ENCODE measurements at places on chromosomes 7 and 10.

DNA sequence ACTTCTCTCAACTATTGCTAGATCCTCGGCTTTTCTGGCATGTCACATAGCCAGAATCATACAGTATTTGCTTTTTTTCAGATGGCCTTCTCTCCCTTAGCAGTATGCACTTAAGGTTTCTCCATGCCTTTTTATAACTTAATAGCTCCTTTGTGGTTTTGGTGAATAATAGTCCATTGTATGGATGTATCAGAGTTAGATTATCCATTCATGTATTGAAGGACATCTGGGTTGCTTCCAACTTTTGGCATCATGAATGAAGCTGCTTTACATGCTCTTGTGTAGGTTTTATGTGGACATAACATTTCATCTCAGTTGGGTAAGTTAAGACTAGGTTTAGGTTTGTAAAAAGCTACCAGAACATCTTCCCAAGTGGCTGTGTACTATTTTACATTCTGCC is 4.6 kb downstream of the ATP5F1C start:
- DNase-seq = no peak

DNA sequence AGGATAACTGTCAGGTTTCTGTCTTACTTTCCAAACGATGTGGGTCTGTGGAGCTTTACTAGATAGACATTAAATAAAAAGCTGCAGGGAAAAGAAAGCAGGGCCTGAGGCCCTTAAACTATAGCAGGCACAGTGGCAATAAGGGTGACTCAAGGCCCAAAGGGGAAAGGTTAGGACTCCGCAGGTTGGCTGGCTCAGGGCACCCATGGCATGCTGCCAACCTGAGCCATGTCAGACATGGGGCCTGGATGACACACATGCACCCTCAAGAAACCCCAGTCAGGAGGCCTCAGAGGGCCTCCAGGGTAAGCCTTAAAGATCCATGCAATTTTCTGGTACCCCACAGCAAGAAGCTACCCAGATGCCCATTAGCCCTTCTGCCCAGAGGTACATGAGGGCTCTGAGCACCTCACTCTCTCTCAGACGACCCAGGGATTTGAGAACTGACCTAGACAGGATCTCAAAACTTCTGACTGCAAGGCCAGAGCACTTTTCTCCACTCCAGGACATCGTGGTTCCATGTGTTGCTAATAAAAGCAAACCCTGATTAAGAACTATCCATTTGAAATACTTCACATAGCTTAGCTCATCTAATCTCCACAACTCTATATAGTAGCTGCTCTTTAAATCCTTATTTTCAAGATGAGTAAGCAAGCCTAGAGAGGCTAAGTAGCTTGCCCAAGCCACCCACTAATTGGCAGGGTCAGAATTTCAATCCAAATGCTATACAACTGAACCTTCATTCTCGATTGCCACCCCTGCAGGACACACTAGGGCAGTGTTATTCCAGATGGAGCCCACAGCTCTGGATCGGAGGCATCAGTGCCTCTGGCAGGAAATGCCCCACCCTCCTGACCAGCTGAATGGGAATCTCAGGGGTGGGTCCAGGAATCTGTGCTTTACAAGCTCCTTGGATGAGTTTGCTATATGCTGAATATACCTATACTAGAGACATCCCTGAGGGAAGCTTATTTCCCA is 132.5 kb upstream of the EFCAB10 start:
- no peak for DNase-seq

GRCh38 chr7:110835218-110835617 is 255.7 kb upstream of the LRRN3 start:
- no peak for DNase-seq

GRCh38 chr10:24483701-24484100 is 240.0 kb downstream of the ARHGAP21 start:
- peak; percentile 28 for DNase-seq

GRCh38 chr7:132601783-132602182 is 25.5 kb upstream of the PLXNA4 start:
- no peak for DNase-seq

GRCh38 chr10:95759233-95759826 is 3.4 kb downstream of the ENTPD1 start:
- no peak for DNase-seq

DNA sequence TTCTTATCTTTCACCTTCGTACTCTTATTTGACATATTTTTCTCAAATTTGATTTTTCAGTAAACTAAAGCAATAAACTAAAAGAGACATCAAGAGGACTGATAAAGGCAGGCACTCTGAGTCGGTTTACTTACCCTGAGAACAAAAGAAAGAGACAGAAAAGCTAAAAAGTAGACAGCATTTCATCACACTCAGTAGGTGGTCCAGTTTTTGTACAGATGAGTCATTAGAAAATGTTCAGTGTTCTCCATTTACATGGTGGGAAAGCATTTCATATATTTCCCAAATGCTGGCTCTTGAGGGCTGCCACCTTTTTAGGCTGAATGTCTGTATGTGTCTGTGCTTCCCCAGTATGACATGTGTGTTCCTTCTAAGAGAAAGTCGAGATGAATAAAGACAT is 52.7 kb downstream of the NHLRC2 start:
- DNase-seq = peak; percentile 29

DNA sequence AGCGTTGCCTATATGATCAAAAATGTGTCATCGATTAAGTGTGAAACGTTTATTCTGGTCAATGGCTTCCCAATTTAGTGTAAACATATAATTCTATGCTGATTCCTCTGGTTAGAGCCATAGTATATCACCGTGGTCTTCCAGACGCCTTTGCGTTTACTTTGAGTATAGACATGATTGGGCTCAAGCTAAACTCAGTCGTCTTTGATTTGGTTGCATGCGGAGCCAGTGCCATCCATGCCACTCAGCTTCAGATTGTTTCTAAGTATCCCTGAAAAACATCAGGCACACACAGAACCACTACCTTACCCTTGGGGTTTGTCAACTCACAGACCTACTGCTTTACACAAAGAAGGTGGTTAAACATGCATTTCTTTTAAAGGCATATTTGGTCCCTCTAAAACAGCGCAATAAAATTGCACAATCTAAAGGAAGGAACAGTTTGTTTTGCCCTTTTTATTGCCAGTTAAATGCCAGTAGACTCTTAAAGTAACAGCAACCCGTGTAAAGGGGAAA is 273.6 kb upstream of the KLF6 start:
- no peak for DNase-seq

- DNase-seq = peak; percentile 62
Measured at GRCh38 chr7:117202511-117202910, 120.3 kb downstream of the WNT2 start.

DNA sequence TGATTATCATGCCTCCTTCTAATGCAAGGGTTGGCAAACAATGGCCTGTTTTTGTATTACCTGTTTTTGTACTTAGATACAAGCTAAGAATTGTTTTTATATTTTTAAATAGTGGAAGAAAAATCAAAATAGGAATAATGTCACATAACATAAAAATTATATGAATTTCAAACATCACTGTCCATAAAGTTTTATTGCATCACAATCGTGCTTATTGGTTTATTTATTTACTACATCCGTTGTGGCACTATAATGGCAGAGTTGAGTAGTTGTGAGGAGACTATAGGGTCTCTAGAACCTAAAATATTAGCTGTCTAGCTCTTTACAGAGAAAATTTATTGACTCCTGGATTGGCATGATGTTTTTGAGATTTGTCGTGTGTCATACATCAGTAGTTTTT is 4.1 kb downstream of the KIF20B start:
- no peak for DNase-seq

DNA sequence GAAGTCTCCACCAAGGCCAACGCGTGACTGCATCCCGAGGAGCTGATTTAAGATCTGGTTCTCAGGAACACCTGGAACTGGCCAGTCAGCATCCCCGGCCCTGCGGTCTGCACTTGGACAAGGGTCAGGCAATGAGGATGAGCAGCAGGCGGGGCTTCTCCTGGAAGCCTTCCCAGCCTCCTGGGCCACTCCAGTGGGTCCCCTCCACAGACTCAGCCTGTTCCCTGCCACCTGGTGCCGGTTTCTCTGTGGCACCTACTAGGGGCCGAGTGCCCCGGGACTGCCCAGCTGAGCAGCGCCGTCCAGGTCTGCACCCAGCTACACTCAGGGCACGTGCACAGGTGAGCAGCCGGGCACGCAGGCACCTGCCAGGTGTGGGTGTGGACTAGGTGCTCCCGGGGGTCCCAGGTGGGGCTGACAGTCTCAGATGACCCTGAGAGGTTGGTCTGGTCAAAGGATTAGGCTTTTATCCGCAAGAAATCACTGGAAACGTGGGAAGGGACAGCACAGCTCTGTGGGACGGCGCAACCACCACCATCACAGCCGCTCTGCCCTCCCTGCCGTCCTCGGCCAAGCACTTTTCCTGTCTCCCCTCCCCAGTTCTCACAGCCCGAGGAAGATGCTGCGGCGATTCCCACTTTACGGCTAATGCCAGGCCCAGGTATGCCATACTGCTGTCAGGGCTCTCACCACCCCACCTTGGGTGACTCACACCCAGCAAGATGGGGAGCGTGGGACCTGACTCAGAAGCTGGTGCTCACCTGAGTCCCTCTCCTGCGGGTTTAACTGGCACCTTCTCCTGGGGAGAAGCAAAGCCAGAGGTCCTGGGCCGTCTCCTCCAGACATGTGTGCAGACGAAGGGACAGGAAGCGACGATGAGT is 166.0 kb downstream of the RNF216 start:
- DNase-seq = no peak

GRCh38 chr10:110919971-110920881 is 822 bp downstream of the SHOC2 start:
- peak; percentile 17 for DNase-seq

DNA sequence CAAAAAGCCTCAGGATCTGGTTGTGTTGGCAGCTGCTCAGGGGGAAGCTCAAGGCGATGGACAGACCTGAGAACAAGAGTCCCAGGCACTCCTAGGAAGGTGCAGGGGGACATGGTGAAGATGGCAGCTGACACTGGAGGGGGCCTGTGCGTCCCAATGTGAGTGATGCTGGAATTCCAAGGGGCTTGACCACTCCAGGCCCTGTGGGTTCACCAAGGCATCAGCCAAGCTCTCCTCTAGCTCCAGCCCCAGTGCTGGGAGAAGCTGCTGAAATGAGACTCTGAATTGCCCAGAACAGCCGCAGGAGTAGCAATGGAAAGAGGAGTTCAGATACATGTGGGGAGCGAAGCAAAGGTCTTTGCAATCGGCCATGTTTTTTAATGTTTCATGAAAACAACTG is 16.0 kb downstream of the UPP1 start:
- DNase-seq = no peak

GRCh38 chr7:105996860-105997737 is 34.0 kb downstream of the CDHR3 start:
- DNase-seq = no peak

DNA sequence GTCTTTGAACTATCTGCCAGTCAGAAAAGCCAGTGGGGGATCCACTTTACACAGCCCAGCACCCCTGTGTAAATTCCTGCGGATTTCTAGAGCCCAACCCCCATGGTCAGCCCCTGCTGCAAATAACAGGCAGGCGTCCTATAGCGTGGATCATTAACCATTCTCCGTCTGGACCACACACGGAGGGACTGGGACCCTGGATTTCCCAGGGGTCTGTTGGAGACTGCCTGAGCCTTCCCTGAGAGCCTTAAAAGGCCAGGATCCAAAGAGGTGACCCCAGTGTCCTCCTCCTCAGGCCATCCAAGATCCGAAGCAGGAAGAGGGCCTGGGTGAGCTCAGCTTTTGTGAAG is 11.2 kb upstream of the GRID1 start:
- DNase-seq = no peak

DNA sequence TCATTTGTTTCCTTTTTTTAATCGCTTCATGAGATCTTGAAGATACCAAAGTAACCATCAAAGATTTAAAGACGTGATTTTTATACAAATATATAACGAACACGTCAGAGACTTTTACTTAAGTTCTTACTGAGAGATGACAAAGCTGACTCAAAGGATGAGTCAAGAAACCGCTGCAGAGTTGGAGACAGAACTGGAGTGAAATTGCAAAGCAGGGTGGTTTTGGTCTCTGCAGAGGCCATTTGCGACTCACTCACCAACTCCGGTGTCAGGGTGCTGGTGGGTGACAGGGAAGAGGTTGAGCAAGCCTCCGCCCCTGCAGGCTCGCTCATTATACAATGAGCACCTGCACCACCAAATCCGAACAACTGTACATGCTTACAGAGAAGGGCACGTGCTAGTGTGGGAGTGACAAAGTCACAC is 75.2 kb downstream of the DNAJB6 start:
- DNase-seq = peak; percentile 95

- no peak for DNase-seq
Measured at GRCh38 chr7:41828911-41829310, 126.0 kb upstream of the INHBA start.

GRCh38 chr10:104582602-104582951 is 58.5 kb upstream of the SORCS3 start:
- DNase-seq = no peak

DNA sequence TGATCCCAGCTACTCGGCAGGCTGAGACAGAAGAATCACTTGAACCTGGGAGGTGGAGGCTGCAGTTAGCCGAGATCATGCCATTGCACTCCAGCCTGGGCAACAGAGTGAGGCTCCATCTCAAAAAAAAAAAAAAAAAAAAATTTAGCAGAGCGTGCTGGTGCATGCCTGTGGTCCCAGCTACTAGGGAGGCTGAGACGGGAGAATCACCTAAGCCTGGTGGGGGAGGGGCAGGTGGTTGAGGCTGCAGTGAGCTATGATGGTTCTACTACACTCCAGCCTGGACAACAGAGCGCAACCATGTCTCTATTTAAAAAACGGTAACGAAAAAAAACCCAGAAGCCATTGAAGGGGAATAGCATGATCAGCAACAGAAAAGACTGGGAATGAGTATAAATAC is 89.9 kb downstream of the ARHGAP12 start:
- DNase-seq = no peak

DNA sequence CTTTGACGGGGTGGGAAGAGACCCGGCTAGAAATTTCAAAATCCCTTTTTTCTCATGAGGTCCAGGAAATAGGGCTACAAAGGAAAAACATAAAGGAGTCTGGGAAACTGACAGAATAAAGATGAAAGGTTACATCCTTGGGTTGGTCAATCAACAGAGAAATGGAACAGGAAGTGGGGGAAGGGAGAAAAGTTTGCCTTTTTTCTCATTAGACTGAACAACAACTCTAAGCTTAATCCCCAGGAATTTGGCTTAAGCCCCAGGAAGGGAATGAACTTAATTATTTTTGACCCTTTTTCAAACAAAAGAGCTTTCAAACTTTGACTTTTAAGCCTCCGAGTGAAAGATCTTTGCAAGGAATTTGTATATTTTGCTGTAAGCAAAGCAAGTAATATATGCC is 32.7 kb downstream of the LGI1 start:
- DNase-seq = no peak

DNA sequence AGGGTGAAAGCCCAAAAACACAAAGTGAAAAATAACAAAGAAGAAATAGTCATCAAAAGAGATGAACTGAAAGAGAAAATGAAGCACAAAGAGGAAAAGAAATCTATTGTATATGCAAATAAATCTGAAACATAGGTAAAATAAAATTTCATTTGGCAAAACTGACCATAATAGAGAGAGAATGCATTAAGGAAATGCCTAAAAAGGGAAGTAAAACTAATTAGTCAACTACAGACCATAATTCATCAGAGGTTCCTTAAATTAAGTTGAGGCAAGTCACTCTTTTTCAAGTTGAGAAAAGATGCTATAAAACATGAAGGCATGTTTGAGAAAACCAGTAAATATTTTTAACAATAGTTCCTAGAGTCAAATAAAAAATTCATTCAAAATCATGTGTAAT is 233.3 kb downstream of the LRRN3 start:
- DNase-seq = no peak

GRCh38 chr10:116800286-116800929 is 48.9 kb upstream of the ENO4 start:
- no peak for DNase-seq

- peak; percentile 85 for DNase-seq
Measured at GRCh38 chr7:43756368-43757072, 2.0 kb upstream of the BLVRA start.

Data from IMR-90 (cell line).